ENCODE measurements at places on chromosomes 7 and 10.

DNA sequence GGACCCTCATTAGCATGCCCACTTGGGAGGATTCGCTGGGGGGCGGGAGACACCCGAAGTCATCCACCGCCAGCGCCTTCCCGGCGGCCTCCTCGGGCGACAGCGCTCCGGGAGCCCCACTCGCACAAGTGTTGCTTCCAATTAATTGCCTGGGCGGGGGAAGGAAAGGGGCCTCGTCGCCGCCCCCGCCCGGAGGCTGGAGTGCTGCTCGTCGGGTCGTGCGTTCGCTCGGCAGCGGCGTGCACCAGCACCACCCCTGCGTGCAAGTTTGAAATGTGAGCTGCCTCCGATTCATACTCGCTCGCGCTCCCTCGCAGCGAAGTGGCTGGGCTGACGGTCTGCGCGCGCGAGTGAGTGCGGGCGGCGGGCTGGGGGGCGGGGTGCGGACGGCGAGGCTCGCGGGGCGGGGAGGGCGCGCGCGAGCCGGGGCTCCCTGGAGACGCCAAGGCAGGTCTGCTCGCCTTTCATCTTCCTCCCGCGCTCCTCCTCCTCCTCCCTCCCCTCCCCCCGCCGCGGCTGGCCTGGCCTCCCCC is 104.6 kb upstream of the PPIF start:
- H3K4me3 ChIP-seq = peak overlapping the region; percentile 77
- no peaks in the 10 kb centered on the region for H3K27me3 ChIP-seq
- H3K36me3 ChIP-seq = no peaks in the 10 kb centered on the region
- peak; percentile 79 for DNase-seq
- peak overlapping the region; percentile 68 for H3K27ac ChIP-seq

GRCh38 chr7:95045236-95045923 is 138.0 kb downstream of the PPP1R9A start:
- no peaks in the 10 kb centered on the region for H3K27me3 ChIP-seq
- no peaks in the 10 kb centered on the region for H3K4me1 ChIP-seq
- no peak overlapping the region for H3K4me3 ChIP-seq
- no peaks in the 10 kb centered on the region for H3K36me3 ChIP-seq

- H3K27ac ChIP-seq = no peak overlapping the region
- no peak overlapping the region for H3K4me3 ChIP-seq
- H3K27me3 ChIP-seq = no peaks in the 10 kb centered on the region
- H3K36me3 ChIP-seq = no peaks in the 10 kb centered on the region
- H3K4me1 ChIP-seq = no peaks in the 10 kb centered on the region
Measured at GRCh38 chr7:102190776-102191350, 95.8 kb upstream of the SH2B2 start.

GRCh38 chr10:61329854-61330253 is 123.3 kb downstream of the TMEM26 start:
- no peaks in the 10 kb centered on the region for H3K4me1 ChIP-seq
- H3K27ac ChIP-seq = no peak overlapping the region
- H3K4me3 ChIP-seq = no peak overlapping the region
- peaks cover 19% of the 10 kb centered on the region for H3K27me3 ChIP-seq
- no peaks in the 10 kb centered on the region for H3K36me3 ChIP-seq

- H3K4me1 ChIP-seq = no peaks in the 10 kb centered on the region
- H3K36me3 ChIP-seq = no peaks in the 10 kb centered on the region
- no peaks in the 10 kb centered on the region for H3K27me3 ChIP-seq
- DNase-seq = no peak
- H3K27ac ChIP-seq = no peak overlapping the region
Measured at GRCh38 chr7:40587419-40587818, 452.6 kb downstream of the SUGCT start.

- H3K4me3 ChIP-seq = peak overlapping the region; percentile 77
- H3K4me1 ChIP-seq = peaks cover 86% of the 10 kb centered on the region
- H3K27ac ChIP-seq = peak overlapping the region; percentile 98
- H3K36me3 ChIP-seq = peaks cover 2% of the 10 kb centered on the region
- no peak for DNase-seq
Measured at GRCh38 chr10:3807928-3808496, 23.0 kb upstream of the KLF6 start.

DNA sequence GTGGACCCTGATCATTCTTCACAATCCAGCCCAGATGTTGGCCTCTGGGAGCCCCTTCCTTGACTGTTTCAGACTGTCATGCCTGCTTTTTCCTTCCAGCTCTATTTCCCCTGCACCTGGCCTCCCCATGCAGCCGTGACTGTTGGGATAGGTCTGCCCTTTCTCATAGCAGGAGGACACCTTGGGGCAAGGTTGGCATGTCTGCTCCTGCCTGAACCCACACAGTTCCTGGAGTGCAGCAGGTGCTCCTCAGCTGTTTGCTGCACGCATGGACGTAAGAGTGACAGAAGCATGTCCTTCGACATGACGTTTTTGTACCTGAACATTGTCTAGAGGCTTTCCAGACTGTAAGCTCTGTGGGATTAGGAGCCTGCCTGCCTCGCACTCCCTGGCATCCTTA is 24.0 kb downstream of the POR start:
- no peaks in the 10 kb centered on the region for H3K27me3 ChIP-seq
- no peak overlapping the region for H3K27ac ChIP-seq
- no peak overlapping the region for H3K4me3 ChIP-seq
- peaks cover under 1% of the 10 kb centered on the region for H3K36me3 ChIP-seq
- no peaks in the 10 kb centered on the region for H3K4me1 ChIP-seq
- no peak for DNase-seq

GRCh38 chr10:101223274-101224059 is 5.8 kb downstream of the LBX1 start:
- peaks cover 15% of the 10 kb centered on the region for H3K4me1 ChIP-seq
- H3K36me3 ChIP-seq = peaks cover 5% of the 10 kb centered on the region
- peaks cover 87% of the 10 kb centered on the region for H3K27me3 ChIP-seq
- no peak for DNase-seq

DNA sequence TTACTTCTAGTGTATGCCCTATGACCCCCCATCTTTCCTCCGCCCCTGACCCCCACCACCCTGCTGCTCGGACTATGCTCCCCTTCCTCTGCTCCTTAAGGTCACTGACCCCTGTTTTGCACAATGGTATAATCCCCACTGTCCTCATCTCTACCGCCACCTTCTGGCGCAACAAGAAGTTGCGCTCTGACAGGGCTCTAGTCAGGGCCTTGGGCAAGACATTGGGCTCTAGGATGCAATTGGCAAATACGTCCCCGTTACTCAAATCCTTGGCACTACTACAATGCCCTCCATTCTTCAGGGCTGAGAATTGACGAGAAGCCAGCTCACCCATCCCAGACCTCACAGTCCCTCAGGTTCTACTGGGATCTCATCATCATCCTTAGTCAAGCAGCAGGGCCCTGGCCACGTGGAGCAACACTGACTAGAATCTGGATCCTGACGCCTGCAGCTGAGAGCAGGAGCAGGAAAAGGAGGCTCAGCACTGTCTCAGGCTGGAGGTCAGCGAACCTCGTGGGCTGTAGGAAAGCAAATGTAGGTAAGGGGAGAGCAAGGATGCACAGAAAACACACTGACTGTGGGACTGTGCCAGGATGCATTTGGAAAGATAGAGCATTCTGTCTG is 10.6 kb downstream of the LRIT2 start:
- H3K27me3 ChIP-seq = no peaks in the 10 kb centered on the region
- no peak overlapping the region for H3K27ac ChIP-seq
- peaks cover 2% of the 10 kb centered on the region for H3K4me1 ChIP-seq
- peak; percentile 16 for DNase-seq
- H3K36me3 ChIP-seq = no peaks in the 10 kb centered on the region
